Cerebellar cortex (tissue), 1 donor: ENCODE measurements at places on chromosomes 5 and 9.

DNA sequence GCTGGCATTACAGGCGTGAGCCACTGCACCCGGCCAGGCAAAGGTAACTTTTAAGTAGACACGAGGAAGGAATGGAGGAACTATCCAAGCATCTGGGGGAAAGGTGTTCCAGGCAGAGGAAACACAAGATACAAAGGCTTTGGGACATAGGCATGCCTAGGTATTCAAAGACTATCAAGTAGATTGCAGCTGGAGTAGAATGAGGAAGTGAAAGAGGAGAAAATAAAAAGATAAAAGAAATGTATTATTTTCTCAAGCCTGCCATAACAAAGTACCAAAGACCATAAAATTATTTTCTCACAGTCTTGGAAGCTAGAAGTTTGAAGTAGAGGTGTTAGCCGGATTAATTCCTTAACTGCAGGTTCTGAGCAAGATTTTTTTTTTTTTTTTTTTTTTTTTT, 39.9 kb upstream of the GRIN3A start:
- no peak for DNase-seq

- DNase-seq = no peak
These were observed 98.2 kb downstream of the CSNK1G3 start for GRCh38 chr5:123610209-123610608.

DNA sequence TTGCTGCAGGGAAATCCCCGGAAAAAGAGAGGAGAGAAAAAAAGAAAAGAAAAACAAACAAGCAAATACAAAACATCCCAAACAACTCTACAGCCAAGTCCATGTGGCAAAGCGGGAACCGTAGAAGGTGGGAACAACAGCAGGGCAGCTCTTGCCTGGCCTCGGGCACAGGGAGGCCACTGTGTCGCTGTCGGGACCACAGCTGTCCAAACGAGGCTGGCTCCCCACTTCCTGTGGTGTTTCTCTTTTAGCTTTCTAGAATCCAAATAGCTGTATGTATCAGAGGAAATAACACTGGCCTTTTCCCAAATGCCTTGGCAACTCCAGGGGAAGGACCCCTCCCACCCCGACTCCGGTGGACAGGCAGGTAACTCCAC, 41.6 kb upstream of the EQTN start:
- no peak for DNase-seq

- DNase-seq = no peak
These were observed 37.9 kb downstream of the CFAP90 start for GRCh38 chr5:7813007-7813406.

DNA sequence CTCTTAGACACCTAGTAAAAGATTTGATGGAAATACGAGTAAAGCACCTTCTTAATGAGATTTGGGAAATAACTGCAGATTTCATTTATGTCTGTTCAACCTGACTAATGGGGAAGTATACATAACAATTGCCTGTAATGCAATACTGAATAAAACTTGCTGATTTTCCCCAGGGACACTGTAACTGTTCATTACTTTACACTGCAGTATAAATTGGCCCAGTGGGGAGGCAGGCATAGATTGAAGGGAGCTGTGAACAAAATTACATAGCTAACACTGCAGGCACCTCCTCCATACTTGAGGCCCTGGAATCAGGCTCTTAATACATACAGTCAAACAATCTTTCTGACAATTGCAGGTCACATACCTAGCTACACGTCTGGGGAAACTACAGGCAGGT, 216.2 kb downstream of the PTPRD start:
- DNase-seq = no peak

DNA sequence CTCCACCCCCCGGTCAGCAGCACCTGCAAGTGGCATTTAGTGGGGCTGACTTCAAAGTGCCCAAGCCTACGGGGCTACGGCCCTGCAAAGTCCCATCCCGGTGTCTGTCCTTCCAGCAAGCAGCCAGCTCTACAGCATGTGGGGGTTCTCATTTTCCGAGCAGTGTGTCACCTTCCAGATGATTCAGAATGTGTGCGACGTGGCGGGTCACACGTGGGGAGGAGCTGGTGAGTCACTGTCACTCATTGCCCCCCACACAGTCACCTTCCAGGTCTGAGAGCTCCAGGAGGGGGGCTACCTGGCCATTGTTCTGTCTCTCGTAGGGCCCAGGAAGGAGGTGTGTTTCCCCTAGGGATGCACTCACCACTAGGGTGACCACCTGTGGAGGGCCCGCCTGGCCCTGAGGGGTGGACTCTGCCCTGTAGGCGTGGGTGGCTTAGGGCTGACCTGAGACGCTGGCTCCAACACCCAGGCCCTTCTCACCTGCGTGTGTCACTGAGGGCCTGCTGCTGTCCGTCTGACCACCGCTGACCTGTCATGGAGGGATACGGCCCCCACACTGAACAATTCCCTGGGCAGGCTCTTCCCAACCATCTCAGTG, 70.2 kb downstream of the SEMA4D start:
- DNase-seq = no peak

GRCh38 chr9:69945671-69946141, 97.9 kb upstream of the MAMDC2 start:
- DNase-seq = no peak

- no peak for DNase-seq
These were observed 97.1 kb downstream of the ADAMTS12 start for GRCh38 chr5:33794550-33795181.

DNA sequence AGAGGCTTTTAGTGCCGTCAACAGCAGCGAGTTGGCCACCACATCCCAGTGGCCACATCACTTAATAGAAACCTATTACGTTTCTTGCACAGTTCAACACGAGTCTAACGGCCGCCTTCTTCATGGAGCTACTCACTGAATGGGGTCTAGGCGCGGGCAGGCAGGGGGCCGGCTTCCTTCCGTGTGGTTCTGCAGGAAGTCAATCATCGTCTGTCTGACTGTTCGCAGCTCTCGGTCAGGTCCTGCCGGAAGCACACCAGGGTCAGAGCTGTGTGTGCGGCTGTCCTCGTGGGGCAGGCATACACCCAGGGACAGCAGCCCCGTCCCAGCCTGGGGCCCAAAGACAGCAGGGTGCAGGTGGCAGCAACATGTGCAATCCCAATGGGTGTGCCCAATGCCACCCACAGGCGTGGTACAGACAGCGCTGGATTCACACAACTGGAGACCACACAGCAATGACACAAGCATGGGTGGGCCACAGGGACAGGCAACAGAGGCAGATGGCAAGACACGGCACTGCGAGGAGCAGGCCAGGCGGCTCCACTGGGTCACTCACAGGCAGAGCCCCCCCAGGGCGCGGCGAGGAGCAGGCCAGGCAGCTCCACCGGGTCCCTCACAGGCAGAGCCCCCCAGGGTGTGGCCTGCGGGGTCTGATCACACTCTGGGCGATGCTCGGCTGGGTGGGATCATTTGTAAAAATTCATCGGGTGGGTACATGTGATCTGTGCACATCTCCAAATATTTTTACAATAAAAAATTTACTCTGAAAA, 19.1 kb upstream of the LHX3 start:
- DNase-seq = no peak

DNA sequence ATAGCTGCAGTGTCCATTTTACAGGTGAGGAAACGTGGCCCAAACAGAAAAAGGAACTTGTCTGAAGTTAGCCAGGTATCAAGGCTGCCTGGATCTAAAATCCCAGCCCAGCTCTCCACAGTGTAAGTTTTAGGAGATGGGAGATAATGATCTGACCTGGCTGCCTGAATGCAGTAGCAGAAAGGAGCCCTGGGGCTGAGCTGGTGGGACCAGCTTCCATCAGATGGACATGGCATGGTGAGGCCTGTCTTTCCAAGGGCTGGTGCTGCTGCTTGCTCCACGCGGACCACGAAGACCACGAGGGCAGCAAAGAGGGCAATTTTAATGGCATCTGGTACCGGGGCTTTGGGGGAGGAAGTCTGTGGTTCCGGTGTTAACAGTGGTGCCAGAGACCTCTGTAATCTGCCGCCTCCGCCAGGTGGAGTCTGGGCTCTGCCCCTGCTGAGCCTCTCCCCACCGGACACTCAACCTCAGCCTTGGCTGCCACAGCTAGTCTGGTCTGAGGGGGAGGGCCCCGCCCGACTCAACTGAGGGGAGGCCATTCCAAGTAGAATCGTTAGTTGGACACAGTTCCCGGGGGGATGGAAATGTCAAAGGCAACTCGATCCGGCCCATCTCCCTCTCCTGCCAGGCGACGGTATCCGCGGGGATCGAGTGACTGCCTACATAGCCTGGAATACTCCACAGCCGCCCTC, 650 bp downstream of the MYORG start:
- DNase-seq = peak; percentile 40

GRCh38 chr9:130885484-130886375, 10.9 kb downstream of the QRFP start:
- no peak for DNase-seq

- peak; percentile 66 for DNase-seq
These were observed 1.2 kb upstream of the RNF38 start for GRCh38 chr9:36401164-36401740.

DNA sequence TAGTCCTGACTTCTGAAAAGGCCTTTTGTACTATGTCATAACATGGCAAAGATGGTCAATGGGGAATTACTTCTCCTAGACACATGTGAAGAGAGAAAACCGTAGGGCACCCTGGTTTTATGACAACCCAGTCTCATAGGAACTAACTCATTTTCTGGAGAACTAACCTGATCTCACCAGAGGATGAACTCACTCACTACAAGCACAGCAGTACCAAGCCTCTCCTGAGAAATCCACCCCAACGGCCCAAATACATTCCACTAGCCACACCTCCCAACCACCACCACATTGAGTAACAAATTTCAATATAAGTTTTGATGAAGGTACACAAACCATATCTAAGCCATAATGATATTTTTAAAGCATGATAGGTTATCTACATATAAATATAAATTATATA, 909.3 kb upstream of the CDH10 start:
- no peak for DNase-seq

GRCh38 chr5:31186672-31187267, 6.7 kb upstream of the CDH6 start:
- DNase-seq = peak; percentile 52

- no peak for DNase-seq
These were observed at the start of gene IRX4 for GRCh38 chr5:1882337-1883119. Gene IRX4, minus strand, starts transcription at chr5:1882925. Its CDS starts 278 bp downstream, at chr5:1882647.

- DNase-seq = no peak
These were observed 58.0 kb downstream of the RNF38 start for GRCh38 chr9:36341936-36342577.

GRCh38 chr5:127933348-127933747, 150.2 kb upstream of the SLC12A2 start:
- no peak for DNase-seq

DNA sequence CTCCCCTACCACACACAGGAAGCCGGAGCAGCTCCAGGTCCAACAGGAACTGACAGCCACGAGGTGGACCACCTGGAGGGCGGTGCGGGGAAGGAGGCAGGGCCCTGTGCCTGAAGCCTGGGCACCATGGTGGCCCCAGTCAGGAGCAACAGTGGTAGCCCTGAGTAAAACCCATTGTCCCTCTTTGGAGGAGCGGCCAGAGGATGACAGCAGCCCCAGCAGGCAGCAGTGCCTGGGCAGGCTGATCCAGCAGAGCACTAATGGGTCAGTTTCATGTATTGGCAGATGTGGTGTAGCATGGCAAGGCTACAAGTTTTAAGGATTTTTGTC, 47.7 kb upstream of the GARNL3 start:
- DNase-seq = no peak

GRCh38 chr9:114048533-114049415, 29.3 kb downstream of the AMBP start:
- no peak for DNase-seq
